GM23248 (cell line): ENCODE measurements at places on chromosomes 5 and 9. TPM values are rescaled to one million over a fixed set of nuclear protein-coding genes. Genes with fewer than 3 reads are reported as not detected.
A peak's percentile ranks its signal among the peaks of the same experiment; 100 is the strongest.

DNA sequence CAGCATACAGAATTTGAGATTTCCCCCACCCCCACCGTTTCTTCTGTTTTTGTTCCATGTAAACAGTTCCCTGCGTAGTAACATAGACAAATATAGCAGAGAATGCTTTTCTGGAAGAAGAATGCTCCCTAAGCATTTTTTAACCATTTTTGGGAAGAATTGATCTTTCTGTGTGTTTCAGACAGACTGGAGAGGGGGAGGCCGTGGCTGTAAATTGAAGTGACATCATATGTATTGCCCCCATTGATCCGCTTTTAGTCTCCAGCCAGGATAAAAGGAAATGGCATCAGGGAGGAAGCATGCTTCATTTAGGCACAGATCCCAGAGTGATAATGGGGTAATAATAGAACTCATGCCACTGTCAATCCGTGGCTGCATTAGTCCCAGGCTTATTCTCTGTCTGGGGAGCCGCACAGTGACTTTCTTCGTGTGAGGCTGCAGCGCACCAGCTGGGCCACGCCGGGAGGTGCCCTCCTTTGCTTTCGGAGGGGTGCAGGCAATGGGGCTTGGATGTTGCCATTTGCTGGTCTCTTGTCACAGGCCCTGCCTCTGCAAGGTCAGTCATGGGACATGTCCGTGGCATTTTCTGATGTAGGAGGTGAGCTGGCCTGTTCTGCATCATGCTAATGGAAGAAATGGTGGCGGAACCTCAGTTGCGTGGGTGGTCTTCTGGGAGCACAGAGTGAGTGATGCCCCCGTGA lies 261.5 kb downstream of the FANCC start:
- peak; percentile 79 for DNase-seq

DNA sequence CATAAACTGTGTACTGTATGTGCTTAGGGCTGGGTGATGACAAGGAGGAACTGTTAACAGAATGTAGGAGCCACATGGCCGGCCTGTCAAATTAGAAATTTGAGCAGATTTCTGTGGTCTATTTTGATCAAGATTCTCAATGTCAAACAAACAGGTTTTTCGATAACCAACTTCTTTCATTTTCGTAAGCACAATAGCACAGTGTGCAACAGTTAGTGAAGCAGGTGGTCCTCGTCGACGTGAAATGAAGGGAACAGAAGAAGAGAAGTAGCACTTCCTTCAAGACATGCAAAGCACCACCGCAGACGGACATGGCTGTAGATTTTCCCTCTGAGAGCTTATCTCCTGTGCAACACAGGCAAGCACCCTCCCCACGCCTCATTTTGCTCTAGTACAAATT lies 252.1 kb downstream of the CRB2 start:
- no peak for DNase-seq

DNA sequence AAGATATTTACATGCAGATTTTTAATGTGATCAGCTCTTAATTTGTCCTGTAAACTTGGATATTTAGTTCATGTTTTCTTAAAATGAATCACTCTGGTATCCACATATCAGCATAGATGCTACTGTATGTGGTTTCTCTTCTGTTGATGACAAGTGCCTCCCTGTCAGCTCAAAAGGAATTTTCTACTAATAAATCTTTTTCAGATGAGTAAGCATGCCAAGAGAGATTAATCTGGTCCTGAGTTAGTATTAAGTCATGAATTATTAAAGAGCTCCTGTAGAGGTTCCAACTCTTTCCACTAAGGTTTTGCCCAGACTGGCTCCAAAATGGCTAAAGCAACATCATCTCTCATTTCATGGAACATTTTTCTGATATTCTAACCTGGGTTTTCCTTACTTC lies 129.2 kb downstream of the GOLPH3 start:
- DNase-seq: peak; percentile 67

DNA sequence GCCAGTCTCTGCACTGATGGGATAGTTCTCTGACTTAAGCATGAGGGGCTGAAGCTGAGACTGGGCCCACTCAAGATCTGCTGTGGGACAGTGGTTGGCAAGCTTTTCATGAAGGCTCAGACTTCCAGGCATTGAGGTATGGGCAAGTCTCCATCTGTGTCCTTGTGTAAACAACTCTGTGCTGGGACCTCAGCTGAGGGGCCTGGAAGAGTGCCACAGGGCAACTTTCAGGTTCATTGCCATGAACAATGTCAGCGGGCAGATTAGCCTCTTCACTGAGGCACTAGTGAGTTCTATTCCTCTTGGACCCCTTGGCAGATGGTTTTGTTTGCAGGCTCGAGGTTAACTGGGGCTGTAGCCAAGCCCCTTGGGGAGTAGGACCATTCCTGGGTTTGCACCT lies 127.1 kb downstream of the MRPS30 start:
- no peak for DNase-seq

- DNase-seq: no peak
Observed at GRCh38 chr5:149156435-149157083, 15.3 kb downstream of the ABLIM3 start.

DNA sequence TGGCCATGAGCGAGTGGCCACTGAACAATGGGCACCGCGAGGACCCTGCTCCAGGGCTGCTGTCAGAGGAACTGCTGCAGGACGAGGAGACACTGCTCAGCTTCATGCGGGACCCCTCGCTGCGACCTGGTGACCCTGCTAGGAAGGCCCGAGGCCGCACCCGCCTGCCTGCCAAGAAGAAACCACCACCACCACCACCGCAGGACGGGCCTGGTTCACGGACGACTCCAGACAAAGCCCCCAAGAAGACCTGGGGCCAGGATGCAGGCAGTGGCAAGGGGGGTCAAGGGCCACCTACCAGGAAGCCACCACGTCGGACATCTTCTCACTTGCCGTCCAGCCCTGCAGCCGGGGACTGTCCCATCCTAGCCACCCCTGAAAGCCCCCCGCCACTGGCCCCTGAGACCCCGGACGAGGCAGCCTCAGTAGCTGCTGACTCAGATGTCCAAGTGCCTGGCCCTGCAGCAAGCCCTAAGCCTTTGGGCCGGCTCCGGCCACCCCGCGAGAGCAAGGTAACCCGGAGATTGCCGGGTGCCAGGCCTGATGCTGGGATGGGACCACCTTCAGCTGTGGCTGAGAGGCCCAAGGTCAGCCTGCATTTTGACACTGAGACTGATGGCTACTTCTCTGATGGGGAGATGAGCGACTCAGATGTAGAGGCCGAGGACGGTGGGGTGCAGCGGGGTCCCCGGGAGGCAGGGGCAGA lies 53.3 kb downstream of the JADE2 start:
- DNase-seq: no peak

- DNase-seq: no peak
Observed at GRCh38 chr5:35443803-35444595, 173.7 kb upstream of the SPEF2 start.

DNA sequence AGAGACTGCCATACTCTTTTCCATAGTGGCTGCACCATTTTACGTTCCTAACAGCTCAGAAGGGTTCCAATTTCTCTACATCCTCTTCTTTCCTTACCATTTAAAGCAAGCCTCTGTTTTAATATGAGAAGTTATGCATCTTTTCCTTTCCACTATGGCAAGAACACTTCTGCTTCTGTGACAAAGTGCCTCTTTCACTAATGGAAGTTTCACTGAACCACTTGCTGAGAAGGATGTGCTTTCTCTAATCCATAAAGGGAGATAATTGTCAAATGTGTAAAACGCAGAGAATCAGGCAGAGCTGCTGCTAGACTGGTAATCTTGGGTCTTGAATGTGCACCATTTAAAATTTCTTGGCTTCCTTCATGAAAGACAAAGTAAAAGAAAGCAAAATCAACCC lies 131.6 kb downstream of the PJA2 start:
- DNase-seq: no peak

Gene TMC1
- 0.32 and 0.45 TPM in 2 replicates for polyA plus RNA-seq

Gene OLFML2A
- 0.08 and 0.14 TPM in 2 replicates for polyA plus RNA-seq

Gene EPB41L4B
- 0.33 and 0.43 TPM in 2 replicates for polyA plus RNA-seq

Gene FSD1L
- 2.0 and 2.7 TPM in 2 replicates for polyA plus RNA-seq

Gene WDR38
- not detected in 2 replicates for polyA plus RNA-seq

Gene PCDHB15
- 1.5 and 1.9 TPM in 2 replicates for polyA plus RNA-seq
